Breast epithelium (tissue), 4 donors: ENCODE measurements at places on chromosomes 2 and 18. TPM values are rescaled to one million over a fixed set of nuclear protein-coding genes. Genes with fewer than 3 reads are reported as not detected.

- no peak overlapping the region for H3K27ac ChIP-seq
- H3K36me3 ChIP-seq: no peaks in the 10 kb centered on the region
- H3K4me3 ChIP-seq: no peak overlapping the region
- no peaks in the 10 kb centered on the region for H3K4me1 ChIP-seq
- no peak for DNase-seq
Measured at GRCh38 chr2:186254759-186255158, 231.3 kb upstream of the ZC3H15 start.

GRCh38 chr2:29697181-29697580, 224.2 kb downstream of the ALK start:
- H3K27me3 ChIP-seq: no peaks in the 10 kb centered on the region
- H3K27ac ChIP-seq: no peak overlapping the region
- H3K4me3 ChIP-seq: no peak overlapping the region

The SCN9A gene
- total RNA-seq: 12.5 TPM

- H3K36me3 ChIP-seq: no peaks in the 10 kb centered on the region
- DNase-seq: no peak
- no peak overlapping the region for H3K27ac ChIP-seq
- no peaks in the 10 kb centered on the region for H3K27me3 ChIP-seq
Measured at GRCh38 chr2:66661253-66662173, 226.6 kb downstream of the MEIS1 start.

- H3K27me3 ChIP-seq: no peaks in the 10 kb centered on the region
- no peaks in the 10 kb centered on the region for H3K36me3 ChIP-seq
- DNase-seq: no peak
- H3K4me1 ChIP-seq: no peaks in the 10 kb centered on the region
- H3K27ac ChIP-seq: no peak overlapping the region
Measured at GRCh38 chr18:9240270-9240669, 94.3 kb upstream of the TWSG1 start.

DNA sequence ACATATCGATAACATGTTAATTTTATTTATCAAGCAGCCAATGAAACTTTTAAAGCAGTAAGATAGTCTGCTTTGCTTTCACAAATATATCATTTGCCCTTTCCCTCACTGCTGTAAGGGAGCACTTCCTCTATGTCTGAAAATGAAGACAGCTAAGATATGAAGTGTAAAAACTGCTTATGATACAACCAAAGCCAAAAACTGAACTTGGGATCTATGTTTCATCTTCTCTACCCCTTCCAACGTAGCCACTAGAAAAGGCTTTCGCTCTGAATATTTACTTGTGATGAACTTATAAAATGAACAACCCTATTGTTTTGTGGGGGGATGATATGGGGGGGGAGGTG, 140.3 kb downstream of the TCF4 start:
- no peak for DNase-seq
- H3K27ac ChIP-seq: no peak overlapping the region
- H3K27me3 ChIP-seq: no peaks in the 10 kb centered on the region
- H3K36me3 ChIP-seq: no peaks in the 10 kb centered on the region
- H3K4me1 ChIP-seq: no peaks in the 10 kb centered on the region

The M1AP gene
- 0.66 TPM for total RNA-seq

DNA sequence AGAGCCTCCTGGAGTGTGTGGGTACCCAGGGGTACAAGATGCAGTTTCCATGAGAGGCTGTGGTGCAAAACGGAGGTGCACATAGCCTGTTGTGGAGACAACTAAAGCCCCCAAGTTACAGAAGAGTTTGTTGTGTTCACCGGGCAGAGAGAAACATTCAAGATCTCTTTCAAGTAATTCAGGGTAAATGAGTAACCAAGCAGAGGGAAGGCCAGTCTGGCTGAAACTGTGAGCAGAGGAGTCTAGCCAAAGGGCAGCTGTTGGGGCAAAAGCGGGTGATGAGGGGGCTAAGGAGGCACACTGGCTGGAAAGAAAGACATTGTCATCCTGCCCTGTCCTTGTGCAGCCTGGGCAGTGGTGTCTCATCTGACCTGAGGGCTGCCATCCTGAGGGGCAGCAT, 52.0 kb downstream of the CXCR4 start:
- H3K36me3 ChIP-seq: no peaks in the 10 kb centered on the region
- DNase-seq: no peak
- no peak overlapping the region for H3K27ac ChIP-seq
- H3K27me3 ChIP-seq: no peaks in the 10 kb centered on the region
- H3K4me1 ChIP-seq: no peaks in the 10 kb centered on the region

The NAT8 gene
- total RNA-seq: not detected

DNA sequence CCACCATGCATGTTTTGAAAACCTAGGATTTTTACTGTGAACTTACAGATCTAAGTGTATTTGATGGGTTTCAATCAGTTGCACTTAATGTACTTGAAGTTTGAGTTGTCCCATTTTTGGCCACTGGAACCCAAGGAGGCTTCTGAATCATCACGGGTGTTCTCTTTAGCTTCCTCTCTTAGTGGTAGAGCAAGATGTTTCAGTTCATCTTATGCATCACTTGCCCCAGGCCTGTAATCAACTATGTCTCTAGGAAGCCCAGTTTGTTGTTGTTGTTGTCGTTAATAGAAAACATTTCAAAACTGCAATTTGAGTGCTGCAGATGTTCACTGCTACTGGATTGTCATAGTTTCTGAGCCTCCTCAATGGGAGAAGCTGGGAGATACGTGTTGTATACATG, 97.0 kb downstream of the FHOD3 start:
- H3K27me3 ChIP-seq: no peaks in the 10 kb centered on the region
- no peaks in the 10 kb centered on the region for H3K36me3 ChIP-seq
- no peak overlapping the region for H3K4me3 ChIP-seq
- no peaks in the 10 kb centered on the region for H3K4me1 ChIP-seq

DNA sequence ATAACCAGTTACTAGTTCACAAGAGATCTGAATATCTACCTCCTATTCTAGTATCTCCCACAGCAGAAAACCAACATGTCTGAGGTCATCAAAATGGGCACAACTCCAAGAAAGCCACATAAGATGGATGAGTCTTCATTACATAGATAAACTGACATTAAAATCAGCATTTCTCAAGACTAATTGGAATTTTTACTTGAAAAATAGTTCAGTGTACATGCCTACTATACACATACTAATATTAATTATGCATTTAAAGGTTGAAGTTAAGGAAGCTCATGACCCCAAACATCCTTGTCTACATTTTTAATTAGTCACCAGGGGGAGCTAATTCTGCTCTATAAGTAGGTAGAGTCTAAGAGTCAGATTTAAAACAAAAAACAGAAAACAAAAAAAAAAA, 41.9 kb downstream of the ZNF521 start:
- H3K27me3 ChIP-seq: no peaks in the 10 kb centered on the region
- no peaks in the 10 kb centered on the region for H3K4me1 ChIP-seq
- no peak for DNase-seq
- no peak overlapping the region for H3K4me3 ChIP-seq

The NDUFAF7 gene
- total RNA-seq: 29.0 TPM

The RPS27A gene
- 3,229 TPM for total RNA-seq

- H3K27ac ChIP-seq: no peak overlapping the region
- no peak for DNase-seq
- H3K4me1 ChIP-seq: no peaks in the 10 kb centered on the region
- no peak overlapping the region for H3K4me3 ChIP-seq
- H3K27me3 ChIP-seq: no peaks in the 10 kb centered on the region
Measured at GRCh38 chr2:96342085-96342484, 6.5 kb downstream of the NCAPH start.

The PRKAG3 gene
- total RNA-seq: not detected

GRCh38 chr2:230770804-230771203, 58.2 kb downstream of the CAB39 start:
- H3K27me3 ChIP-seq: no peaks in the 10 kb centered on the region
- no peaks in the 10 kb centered on the region for H3K36me3 ChIP-seq
- H3K4me1 ChIP-seq: no peaks in the 10 kb centered on the region
- no peak overlapping the region for H3K27ac ChIP-seq
- no peak for DNase-seq

- no peak for DNase-seq
- no peak overlapping the region for H3K27ac ChIP-seq
- H3K36me3 ChIP-seq: no peaks in the 10 kb centered on the region
- H3K4me3 ChIP-seq: no peak overlapping the region
Measured at GRCh38 chr18:74905247-74905646, 303.7 kb downstream of the PTGR3 start.
